PC-9 (cell line): ENCODE measurements at places on chromosomes 13 and 19. TPM values are rescaled to one million over a fixed set of nuclear protein-coding genes. Genes with fewer than 3 reads are reported as not detected.

GRCh38 chr19:19169236-19170052 lies 619 bp downstream of the MEF2B start:
- DNase-seq: no peak
- H3K27me3 ChIP-seq: no peaks in the 10 kb centered on the region
- no peak overlapping the region for H3K4me3 ChIP-seq
- peaks cover 9% of the 10 kb centered on the region for H3K4me1 ChIP-seq
- H3K36me3 ChIP-seq: no peaks in the 10 kb centered on the region
- H3K27ac ChIP-seq: no peak overlapping the region

DNA sequence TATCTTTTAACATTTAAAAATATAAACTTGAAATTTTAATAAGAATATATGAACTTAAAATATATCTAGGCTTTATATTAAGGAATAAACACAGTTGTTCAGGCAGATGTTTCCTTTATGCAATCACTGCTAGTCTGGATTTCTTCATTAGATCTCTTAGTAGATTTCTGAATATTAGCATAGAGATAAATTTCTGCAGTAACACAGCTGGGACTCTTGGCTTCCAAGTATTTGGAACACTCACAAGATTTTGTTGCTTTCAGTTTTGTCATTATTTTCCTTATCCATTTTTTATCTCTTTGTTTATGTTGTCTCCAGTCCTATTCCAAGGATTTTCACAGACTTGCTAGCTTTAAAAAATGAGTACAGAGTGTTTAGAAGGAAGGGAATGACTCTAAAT lies 857.1 kb downstream of the GPC5 start:
- no peaks in the 10 kb centered on the region for H3K36me3 ChIP-seq
- no peak overlapping the region for H3K4me3 ChIP-seq
- no peaks in the 10 kb centered on the region for H3K27me3 ChIP-seq
- no peaks in the 10 kb centered on the region for H3K4me1 ChIP-seq
- no peak for DNase-seq

DNA sequence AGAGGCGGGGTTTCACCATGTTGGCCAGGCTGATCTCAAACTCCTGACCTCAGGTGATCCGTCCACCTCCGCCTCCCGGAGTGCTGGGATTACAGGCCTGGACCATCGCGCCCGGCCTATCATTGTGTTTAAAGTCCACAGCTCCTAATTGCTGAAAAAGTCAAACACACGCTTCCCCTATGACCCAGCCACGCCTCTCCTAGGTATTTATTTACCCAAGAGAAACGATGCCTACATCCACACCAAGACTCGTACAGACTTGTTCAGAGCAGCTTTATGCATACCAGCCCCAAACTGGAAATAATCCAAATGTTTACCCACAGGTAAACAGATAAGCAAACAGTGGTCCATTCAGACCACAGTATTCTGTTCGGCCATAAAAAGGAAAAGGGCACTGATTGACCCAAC lies 15.1 kb downstream of the ZNRF4 start:
- no peak overlapping the region for H3K27ac ChIP-seq
- H3K4me1 ChIP-seq: peaks cover 12% of the 10 kb centered on the region
- H3K27me3 ChIP-seq: no peaks in the 10 kb centered on the region
- DNase-seq: peak; percentile 56
- no peaks in the 10 kb centered on the region for H3K36me3 ChIP-seq

DNA sequence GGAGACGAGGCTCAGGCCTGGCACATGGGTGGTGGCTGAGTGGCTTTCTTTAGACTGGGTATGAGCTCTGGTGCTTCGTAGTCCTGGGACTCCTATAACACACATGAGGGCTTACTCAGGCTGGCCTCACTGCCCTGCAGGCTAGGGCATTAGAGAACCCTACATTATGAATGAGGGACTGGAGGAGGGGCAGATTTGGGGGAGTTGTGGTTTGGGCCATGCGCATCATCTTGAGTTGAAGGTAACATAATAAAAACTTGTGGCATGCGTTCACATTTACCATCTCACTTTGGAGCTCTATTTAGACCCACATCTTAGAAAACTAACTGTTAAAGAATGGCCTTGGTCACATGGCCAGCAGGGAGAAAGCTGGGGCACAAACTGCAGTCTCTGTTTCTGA lies 54.2 kb downstream of the STARD13 start:
- no peaks in the 10 kb centered on the region for H3K36me3 ChIP-seq
- no peaks in the 10 kb centered on the region for H3K27me3 ChIP-seq
- no peak for DNase-seq
- no peak overlapping the region for H3K4me3 ChIP-seq

GRCh38 chr19:45123440-45123850 lies 30.5 kb downstream of the PPP1R37 start:
- no peaks in the 10 kb centered on the region for H3K36me3 ChIP-seq
- H3K4me1 ChIP-seq: peaks cover 42% of the 10 kb centered on the region
- H3K27me3 ChIP-seq: no peaks in the 10 kb centered on the region
- peak; percentile 84 for DNase-seq
- H3K4me3 ChIP-seq: no peak overlapping the region

DNA sequence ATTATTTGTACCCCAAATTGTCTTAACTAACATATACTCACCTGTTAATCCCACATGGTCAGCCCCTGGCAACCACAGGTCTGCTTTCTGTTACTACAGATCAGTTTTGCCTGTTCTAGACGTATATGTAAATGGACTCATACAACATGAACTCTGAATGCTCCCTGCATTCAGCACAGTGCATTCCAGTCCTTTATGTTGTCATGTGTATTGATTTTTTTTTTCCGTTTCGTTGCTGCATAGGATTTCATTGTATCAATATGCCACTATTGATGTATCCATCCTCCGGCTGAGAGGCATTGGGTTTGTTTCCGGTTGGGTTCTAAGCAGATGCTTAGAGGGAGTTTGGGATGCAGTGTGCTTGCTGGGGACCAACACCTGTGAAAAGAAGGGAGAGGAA lies 36.1 kb upstream of the TNFRSF19 start:
- no peak overlapping the region for H3K4me3 ChIP-seq
- no peaks in the 10 kb centered on the region for H3K4me1 ChIP-seq
- H3K27me3 ChIP-seq: no peaks in the 10 kb centered on the region
- no peak for DNase-seq
- H3K36me3 ChIP-seq: no peaks in the 10 kb centered on the region

DNA sequence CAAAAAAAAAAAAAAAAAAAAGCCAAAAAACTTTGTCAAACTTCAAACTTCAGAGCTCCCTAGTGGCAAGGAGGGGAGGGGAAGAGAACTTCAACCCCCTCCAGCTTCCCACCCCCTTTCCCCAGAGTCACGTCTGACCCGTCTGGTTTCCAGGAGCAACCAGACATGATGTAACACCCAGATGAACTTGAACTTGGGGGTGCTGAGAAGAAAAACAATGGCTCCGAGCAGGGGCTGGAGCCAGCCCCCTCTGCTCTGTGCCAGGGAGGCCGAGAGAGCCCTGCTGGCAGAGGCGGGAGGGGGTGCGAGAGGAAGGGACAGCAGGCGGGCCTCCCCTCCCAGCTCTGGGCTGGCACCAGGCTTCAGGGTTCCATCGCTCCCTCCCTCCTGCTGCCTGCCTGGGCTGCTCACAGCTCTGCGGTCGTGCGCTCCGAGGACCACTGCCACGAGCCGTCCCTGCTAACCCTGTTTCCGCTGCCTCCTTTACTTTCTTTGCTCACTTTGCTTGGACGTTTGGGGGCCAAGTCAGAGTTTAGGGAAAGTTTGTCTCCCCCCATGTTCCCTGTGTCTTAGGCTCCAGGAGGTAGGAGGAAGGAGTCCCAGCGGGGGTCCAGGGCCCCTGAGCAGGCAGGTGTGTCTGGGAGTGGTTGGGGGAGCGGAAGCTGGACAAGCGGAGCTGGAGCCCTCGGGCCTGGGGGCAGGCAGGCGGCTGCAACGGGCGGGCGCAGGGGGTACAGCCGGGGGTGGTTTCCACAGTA lies 11.1 kb downstream of the LYL1 start:
- H3K4me3 ChIP-seq: no peak overlapping the region
- DNase-seq: no peak
- H3K27me3 ChIP-seq: no peaks in the 10 kb centered on the region
- no peaks in the 10 kb centered on the region for H3K36me3 ChIP-seq
- H3K27ac ChIP-seq: no peak overlapping the region

- peaks cover 12% of the 10 kb centered on the region; the same call in 1 of the 2 replicates for H3K36me3 ChIP-seq
- peak; percentile 97 for DNase-seq
- peaks cover 43% of the 10 kb centered on the region for H3K4me1 ChIP-seq
- H3K27ac ChIP-seq: peak overlapping the region; percentile 89
Measured at GRCh38 chr13:113533161-113533840, 42.8 kb upstream of the DCUN1D2 start.

DNA sequence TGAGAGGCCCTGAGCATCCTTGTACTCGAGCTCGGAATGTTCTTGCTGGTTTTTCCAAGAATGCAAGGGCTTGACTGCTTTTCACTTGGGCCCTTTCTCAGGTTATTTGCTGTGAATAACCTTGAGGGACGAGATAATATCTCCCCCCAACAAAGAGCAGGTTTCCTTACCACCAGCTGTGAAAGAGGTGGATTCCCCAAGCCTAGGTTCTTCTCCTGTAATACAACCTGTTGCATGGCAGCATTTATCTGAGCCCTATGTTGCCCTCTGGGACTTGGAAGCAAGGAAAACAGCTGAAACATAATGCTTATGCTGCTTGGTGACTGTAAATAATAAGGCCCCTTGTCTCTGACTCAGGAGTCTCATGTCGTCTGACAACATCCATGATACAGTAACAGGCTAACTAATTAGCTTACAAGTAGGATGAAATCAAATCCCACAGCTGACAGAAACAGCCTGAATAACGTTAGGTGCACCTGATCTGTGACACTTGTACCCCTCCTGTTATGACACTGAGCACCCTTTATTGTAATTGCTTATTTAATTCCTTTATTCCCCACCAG lies 43.6 kb upstream of the RCBTB2 start:
- no peaks in the 10 kb centered on the region for H3K36me3 ChIP-seq
- no peak for DNase-seq
- H3K4me3 ChIP-seq: no peak overlapping the region
- H3K4me1 ChIP-seq: no peaks in the 10 kb centered on the region
- no peak overlapping the region for H3K27ac ChIP-seq
- H3K27me3 ChIP-seq: 0 out of 2 replicates have a peak, but pooled peaks cover 2% of the 10 kb centered on the region

- H3K27me3 ChIP-seq: peaks cover 21% of the 10 kb centered on the region
- H3K27ac ChIP-seq: no peak overlapping the region
- DNase-seq: peak; percentile 54
- H3K4me3 ChIP-seq: no peak overlapping the region
- H3K36me3 ChIP-seq: no peaks in the 10 kb centered on the region
- H3K4me1 ChIP-seq: no peaks in the 10 kb centered on the region
Measured at GRCh38 chr19:2636897-2637683, 65.4 kb downstream of the GNG7 start.

DNA sequence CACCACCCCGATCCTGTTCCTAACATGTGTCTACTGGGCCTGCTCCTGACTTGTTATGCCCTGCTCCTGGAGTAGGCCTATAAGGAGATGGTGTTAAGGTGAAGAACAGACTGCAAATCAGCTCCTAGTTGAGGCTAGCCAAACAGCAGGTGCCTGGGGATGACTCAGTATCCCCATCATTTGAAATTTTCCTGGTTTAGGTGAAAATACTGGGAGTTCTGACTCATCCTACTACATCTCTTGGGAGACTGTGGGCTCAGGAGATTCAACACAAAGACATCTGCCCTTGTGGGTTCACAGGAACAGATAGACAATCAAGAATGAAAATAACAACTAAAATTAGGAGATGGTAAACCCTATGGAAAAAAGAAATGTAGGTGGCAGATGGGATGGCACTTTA lies 41.2 kb downstream of the BRD4 start:
- no peak overlapping the region for H3K27ac ChIP-seq
- no peak overlapping the region for H3K4me3 ChIP-seq
- H3K27me3 ChIP-seq: no peaks in the 10 kb centered on the region
- no peak for DNase-seq

DNA sequence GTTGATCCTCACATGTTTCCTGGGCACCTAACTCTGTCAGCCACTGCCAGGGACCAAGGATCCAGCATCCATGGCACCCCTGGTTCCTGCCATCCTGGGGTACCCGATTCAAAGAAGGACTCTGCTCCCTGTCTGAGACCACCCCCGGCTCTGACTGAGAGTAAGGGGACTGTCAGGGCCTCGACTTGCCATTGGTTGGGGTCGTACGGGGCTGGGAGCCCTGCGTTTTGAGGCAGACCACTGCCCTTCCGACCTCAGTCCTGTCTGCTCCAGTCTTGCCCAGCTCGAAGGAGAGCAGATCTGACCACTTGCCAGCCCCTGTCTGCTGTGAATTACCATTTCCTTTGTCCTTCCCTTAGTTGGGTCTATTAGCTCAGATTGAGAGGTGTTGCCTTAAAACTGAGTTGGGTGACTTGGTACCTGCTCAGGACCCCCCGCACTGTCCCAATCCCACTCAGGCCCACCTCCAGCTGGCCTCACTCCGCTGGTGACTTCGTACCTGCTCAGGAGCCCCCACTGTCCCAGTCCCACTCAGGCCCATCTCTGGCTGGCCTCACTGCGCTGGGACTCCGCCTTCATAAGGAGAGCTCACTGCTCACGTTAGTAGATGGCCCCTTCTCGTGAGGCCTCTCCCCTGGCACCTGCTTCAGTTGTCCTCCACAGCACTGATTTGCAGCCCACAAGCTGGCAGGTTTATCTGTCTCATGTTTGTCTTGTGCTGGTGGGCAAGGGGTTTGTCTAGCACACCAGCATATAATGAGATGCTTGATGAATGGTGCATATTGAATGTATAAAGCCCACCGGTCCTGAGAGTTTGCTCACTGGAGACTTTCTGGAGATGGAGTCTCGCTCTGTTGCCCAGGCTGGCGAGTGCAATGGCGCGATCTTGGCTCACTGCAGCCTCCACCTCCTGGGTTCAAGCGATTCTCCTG lies 3.9 kb downstream of the RPL28 start:
- H3K36me3 ChIP-seq: peaks cover 38% of the 10 kb centered on the region
- no peak overlapping the region for H3K4me3 ChIP-seq
- H3K27ac ChIP-seq: no peak overlapping the region
- H3K27me3 ChIP-seq: no peaks in the 10 kb centered on the region
- no peak for DNase-seq

GRCh38 chr13:112994084-112994780 lies 25.2 kb downstream of the MCF2L start:
- H3K4me3 ChIP-seq: no peak overlapping the region
- DNase-seq: no peak
- H3K27me3 ChIP-seq: no peaks in the 10 kb centered on the region
- no peak overlapping the region for H3K27ac ChIP-seq
- H3K36me3 ChIP-seq: no peaks in the 10 kb centered on the region

GRCh38 chr19:572743-573518 lies 535 bp downstream of the BSG start:
- H3K36me3 ChIP-seq: no peaks in the 10 kb centered on the region
- H3K4me1 ChIP-seq: peaks cover 35% of the 10 kb centered on the region
- peak overlapping the region; percentile 46 for H3K27ac ChIP-seq

GRCh38 chr19:16244091-16244490 lies 46.4 kb downstream of the AP1M1 start:
- DNase-seq: no peak
- H3K27me3 ChIP-seq: no peaks in the 10 kb centered on the region
- no peak overlapping the region for H3K4me3 ChIP-seq
- no peaks in the 10 kb centered on the region for H3K36me3 ChIP-seq
- no peaks in the 10 kb centered on the region for H3K4me1 ChIP-seq

DNA sequence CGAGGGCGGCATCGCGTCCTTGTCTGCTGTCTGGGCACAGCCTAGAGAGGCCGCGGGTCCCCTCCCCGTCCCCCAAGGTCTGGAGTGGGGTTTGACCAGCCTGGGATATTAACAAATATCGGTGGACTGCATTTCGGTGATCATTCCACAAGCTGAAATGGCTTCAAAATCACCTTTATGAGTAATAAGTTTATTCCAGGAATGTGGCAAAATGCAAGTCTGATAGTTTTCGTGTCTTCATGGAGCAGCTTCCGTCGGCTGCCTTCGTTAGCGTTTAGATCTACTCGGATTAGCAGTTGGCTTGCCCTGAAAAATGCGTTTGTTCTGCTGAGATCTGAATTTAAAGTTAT lies 1.1 kb upstream of the GJA3 start:
- peaks cover 4% of the 10 kb centered on the region; the same call in 1 of the 2 replicates for H3K4me1 ChIP-seq

The SIGLEC8 gene
- not detected in 2 replicates for total RNA-seq

The RGL3 gene
- total RNA-seq: 100 and 125 TPM in 2 replicates

The KCTD4 gene
- not detected in 2 replicates for total RNA-seq

The CLASRP gene
- total RNA-seq: 74.1 and 76.8 TPM in 2 replicates

The SCEL gene
- total RNA-seq: 19.5 and 32.5 TPM in 2 replicates

The CLEC4G gene
- total RNA-seq: not detected in 2 replicates

The SYDE1 gene
- total RNA-seq: 2.7 and 4.1 TPM in 2 replicates
